ENCODE measurements at places on chromosomes 5 and 9. TPM values are rescaled to one million over a fixed set of nuclear protein-coding genes. Genes with fewer than 3 reads are reported as not detected.

DNA sequence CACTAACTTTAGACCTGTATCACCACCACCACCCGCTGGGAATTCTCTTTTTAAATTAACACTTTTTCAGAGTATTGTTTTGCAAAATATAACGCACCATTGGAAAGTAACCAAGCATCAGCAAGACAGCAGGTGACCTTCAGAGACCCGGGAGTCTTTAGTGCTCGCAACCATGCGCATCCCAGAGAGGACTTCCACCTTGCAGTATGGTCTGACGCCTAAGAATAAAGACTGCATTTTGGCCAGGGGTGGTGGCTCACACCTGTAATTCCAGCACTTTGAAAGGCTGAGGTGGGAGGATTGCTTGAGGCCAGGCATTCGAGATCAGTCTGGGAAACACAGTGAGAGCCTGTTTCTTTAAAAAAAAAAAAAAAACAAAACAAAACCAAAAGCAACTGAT lies 113.8 kb downstream of the MED27 start:
- no peak for DNase-seq

DNA sequence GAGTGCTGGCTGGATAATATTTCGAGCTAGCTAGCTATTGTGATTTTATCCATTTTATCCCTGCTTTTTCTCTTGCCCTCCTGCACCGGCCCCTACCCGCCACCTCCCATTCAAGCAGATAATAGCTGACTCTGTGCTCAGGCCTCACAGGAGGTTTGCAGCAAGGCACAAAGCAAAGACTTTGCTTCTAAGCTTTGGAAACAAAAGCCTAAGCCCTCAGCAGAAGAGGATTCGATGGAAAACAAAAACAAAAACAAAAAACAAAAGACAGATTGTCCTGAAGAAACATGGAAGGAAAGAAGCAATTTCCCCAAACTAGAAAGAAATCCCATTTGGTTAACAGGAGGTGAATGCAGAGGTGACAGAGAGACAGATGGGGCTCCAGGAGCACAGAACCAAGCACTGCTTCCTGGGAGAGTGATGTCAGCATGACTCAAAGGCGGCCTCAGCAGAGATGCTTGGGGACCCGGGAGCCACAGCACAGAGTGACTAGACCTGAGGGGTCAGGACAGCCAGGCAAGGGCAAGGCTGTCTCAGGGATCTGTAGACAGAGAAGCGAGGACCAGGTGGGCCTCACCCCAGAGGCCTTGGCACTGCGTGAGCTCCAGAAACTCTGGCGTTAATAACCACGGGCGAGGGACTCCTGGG lies 28.4 kb downstream of the MTX3 start:
- no peak for DNase-seq

GRCh38 chr9:31146485-31147166 lies 1237.8 kb upstream of the ACO1 start:
- DNase-seq, result no peak

DNA sequence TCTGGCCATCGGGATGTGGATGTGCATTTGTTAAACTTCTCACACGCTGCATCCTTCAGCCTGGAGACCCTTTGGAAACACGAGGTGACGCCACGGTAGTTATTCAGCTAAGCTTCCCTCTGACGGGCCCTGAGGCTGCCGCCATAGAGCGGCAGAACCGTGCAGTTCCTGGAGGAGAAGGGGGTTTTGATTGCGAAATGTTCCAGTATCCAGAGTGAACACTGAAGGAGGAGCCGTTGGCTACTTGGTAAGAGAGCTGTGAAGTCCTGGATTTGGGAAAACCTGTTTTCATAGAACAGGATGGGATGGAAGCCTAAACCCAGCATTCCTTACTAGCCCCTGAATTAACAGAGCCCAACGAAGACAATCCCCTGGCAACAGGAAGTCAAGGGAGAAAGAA lies 23.0 kb upstream of the EXOC3 start:
- no peak for DNase-seq

UQCRQ gene
- 330 TPM for total RNA-seq

GRCh38 chr9:129493002-129493705 lies 127.7 kb downstream of the C9orf50 start:
- DNase-seq, result no peak

GRCh38 chr5:10109299-10109698 lies 140.4 kb downstream of the ATPSCKMT start:
- DNase-seq, result no peak

GRCh38 chr9:71743882-71744281 lies 24.4 kb downstream of the CEMIP2 start:
- no peak for DNase-seq

DNA sequence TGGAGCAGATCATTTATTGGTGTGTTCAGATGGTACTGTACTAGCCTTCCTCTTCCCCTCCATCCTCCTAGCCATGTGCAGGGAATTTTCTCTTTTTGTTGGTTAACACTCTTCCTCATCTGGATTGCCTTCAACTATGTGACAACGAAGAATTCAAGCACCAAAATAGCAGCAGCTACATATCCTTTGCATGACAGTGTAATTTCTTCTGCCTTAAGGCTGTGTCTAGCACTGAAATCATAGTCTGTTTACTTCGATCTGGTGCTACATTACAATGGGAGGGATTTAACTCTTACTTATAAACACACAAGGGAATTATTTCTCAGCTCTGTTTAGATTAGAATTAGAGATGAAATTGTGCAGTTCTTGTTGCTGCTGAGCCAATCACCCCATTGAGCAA lies 260.4 kb downstream of the ARL15 start:
- DNase-seq, result no peak

- no peak for DNase-seq
These were observed 391.7 kb downstream of the ACTL7B start for GRCh38 chr9:108463932-108464606.

- no peak for DNase-seq
These were observed 147.8 kb downstream of the TENT4A start for GRCh38 chr5:6861036-6861435.

GABRA1 gene
- not detected for total RNA-seq

DNA sequence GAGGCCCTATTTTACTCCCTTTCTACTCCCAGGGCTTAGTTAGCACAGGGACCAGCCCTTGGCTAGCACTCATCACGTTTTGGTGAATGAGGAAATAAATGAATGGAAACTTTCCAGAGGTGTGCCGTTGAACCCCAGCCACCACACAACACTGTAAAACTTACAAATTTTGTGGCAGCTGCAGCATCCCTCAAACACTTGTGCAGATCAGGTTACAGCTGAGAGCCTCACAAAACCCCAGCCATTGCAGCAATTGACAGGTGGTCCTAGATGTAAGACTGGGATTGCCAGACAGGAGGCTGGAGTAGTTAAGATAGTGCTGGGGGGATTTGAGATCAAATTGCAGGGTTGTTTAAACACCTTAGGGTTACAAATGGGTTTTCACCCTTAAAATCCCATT lies 482.2 kb upstream of the KIF2A start:
- DNase-seq, result no peak

DNA sequence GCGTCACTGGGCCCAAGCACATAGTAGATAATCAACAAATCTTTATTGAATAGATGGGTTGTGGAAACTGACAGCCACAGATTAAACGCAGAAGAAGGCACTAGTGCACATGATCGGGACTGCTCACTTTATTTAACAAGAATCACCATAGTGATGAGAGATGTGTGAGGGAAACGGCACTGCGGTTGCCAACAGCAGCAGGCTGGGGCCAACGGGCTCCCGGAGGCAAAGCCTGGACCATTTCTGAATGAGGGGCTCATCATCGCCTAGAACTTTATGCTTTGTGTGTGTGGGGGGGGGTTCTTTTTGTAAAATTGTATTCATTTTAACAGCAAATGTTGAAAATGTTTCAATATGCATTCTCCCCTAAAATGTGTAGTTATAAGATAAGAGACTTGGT lies 61.9 kb upstream of the RUFY1 start:
- no peak for DNase-seq

GRCh38 chr9:89701221-89701798 lies 96.5 kb downstream of the GADD45G start:
- DNase-seq, result peak; percentile 92

SH3PXD2B gene
- total RNA-seq, result 0.33 TPM

ANKDD1B gene
- not detected for total RNA-seq

ARHGEF39 gene
- 4.6 TPM for total RNA-seq

NTMT1 gene
- 28.9 TPM for total RNA-seq

DNA sequence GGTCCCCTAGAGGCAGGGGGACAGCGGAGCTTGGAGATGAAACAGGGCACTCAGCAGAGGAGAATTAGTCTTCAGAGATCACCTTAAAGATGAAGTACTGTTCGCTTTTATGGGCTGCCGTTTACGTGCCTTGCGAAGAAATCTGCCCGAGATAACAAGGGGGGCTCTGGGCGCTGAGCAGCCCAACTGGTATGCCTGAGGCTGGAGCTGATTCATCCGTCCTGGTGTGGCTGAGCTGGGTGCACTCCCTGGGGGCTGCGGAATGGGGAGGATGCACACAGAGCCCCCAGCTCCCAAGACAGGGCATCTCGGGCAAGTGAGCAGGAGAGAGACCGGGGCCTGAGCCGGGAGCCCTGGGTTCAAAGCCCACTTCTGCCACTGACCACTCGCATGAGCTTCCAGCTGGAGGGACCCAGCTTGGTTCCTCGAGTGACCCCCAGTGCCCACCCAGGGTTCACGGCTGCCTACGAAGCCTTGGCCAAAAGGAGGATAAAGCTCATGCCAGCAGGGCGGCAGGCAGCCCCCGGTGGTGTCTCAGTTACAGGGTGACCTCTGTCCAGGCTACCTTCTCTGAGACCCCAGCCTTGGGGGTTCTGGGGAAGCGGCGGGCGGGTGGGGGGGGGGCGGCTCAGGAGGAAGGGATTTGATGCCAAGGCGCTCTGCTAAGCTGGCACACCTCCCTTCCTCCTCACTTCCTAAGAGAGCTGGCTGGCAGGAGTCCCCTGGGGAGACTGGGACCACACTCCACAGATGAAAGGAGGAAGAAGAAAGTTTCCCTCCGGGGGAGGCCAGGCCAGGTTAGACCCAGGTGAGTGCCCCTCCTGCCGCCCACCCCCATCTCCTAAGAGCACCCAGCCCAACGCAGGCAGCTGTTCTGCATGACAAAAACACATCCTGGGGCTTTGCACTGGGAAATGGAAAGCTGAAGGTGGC lies 5.7 kb downstream of the FIBCD1 start:
- DNase-seq, result no peak

CTXN3 gene
- total RNA-seq, result not detected

DNA sequence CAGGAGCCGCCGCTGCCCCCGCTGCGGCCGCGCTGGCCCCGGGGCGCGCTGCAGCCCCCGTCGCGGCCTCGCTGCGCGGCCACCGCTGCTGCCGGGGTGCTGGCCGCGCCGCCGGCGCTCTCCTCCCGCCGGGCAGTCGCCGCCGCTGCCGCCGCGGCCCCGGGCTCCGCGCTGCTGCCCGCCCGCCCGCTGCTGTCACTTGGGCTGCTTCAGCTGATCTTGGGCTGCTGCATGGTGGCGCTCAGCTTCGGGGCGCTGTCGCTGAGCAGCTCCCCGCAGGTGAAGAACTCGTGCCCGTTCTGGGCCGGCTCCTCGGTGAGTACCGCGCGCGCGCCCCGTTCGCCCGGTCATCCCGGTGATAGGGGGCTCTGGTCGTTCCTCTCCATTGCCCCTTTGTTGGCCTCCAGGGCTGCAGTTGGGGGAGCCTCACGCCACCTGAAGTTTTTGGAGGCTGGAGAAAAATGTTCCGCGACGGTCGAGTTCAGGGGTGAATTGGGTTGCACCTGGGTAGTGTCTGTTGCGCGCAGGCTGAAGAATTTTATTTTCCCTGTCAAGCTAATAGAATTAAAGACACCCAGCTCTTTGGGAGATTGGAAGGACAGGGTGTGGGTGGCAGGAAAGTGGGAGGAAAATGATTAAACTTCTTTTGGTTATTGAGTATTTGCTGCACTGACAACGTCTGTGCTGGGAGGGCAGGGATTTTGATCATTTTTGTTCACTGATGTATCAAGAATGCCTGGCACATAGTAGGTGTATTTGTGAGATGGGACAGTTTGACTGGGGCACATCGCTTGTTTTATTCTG lies 596 bp downstream of the ENTREP1 start:
- DNase-seq, result no peak

ZNF366 gene
- total RNA-seq, result not detected

- DNase-seq, result no peak
These were observed 13.3 kb upstream of the RECK start for GRCh38 chr9:36023260-36024048.

GRCh38 chr5:113344973-113345940 lies 89.5 kb downstream of the TSSK1B start:
- no peak for DNase-seq

All from natural killer cell treated with Interleukin-12 subunit alpha and Interleukin-12 subunit beta and Interleukin-15 and Interleukin-18, amount 100 ng/mL, for 72 hours (primary cell).